BJ (cell line): ENCODE measurements at places on chromosomes 6 and 20. TPM values are rescaled to one million over a fixed set of nuclear protein-coding genes. Genes with fewer than 3 reads are reported as not detected.

DNA sequence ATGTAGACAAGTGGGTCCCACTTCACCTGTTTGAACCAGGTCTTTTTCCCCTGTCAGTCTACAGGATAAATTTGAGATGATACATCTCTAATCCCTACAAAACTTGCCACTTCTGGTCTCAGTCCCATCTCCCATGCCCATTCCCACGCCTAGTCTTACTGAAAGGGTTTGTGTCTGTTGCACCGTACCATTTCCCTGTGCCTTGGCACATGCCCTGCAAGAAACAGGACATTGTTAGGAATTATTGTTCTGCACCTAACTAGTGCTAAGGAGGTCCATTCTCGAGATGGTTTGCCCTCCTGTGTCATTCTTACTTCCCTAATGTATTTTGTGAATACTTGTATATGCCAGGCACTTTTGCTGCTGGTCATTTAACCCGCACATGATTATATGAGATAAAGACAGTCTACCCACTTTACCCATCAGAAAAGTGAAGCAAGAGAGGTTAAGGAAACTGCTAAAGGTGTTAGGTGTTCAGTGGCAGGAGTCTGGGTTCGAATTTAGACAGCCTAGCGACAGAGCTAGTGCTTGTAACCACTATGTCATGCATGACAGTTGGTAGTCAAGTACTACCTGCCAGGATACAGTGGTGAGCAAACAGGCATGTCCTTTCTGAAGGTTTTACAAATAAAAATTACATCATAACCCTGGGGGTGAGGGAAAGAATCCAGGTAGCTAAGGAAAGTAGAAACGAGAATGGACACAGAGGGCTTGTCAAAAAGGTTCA is 12.7 kb downstream of the FAM217A start:
- no peak for DNase-seq

The RCAN2 gene
- polyA plus RNA-seq = 5.9 and 7.4 TPM in 2 replicates

DNA sequence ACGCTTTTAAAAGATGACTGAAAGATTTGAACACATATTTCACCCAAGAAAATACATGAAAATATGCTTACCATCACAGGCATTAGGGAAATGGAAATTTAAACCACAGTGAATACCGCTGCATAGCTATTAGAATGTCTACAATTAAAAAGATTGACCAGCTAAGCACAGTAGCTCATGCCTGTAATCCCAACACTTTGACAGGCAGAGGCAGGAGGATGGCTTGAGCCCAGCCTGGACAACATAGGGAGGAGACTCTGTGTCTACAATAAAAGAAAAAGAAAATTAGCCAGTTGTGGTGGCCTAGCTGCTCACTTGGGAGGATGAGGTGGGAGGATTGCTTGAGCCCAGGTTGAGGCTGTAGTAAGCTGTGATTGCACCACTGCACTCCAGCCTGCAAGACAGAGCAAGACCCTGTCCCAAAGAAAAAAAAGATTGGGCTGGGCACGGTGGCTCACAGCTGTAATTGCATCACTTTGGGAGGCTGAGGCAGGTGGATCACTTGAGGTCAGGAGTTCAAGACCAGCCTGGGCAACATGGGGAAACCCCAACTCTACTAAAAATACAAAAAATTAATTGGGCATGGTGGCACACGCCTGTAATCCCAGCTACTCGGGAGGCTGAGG is 163.7 kb upstream of the AKAP12 start:
- DNase-seq = no peak

The CDSN gene
- not detected in 2 replicates for polyA plus RNA-seq

DNA sequence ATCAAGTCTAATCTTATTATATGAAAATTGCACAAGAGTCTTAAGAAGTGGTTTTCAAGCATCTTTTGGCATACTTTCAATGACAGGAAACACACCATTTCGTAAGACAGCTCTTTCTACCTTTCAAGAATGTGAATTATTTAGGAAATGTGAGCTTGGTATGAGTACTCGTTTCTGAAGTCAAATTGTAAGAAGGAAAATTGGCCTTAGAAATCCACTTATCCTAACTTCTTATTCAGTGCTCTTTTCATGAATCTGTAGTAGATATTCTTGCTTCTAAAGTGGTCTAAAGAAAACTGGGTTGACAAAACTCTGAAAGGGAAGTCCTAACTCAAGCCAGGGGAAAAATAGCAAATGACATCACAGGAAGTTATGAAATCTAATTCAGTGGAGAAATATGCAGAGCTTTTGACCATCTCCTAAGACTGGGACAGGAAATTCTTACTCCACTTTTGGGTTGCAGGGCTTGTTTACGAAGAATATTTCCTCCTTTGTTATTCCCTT is 38.5 kb upstream of the OGFRL1 start:
- DNase-seq = peak; percentile 63

- no peak for DNase-seq
Measured at GRCh38 chr6:25136854-25137253, 142.3 kb upstream of the CARMIL1 start.

The C6orf132 gene
- polyA plus RNA-seq = 0.51 and 0.70 TPM in 2 replicates

DNA sequence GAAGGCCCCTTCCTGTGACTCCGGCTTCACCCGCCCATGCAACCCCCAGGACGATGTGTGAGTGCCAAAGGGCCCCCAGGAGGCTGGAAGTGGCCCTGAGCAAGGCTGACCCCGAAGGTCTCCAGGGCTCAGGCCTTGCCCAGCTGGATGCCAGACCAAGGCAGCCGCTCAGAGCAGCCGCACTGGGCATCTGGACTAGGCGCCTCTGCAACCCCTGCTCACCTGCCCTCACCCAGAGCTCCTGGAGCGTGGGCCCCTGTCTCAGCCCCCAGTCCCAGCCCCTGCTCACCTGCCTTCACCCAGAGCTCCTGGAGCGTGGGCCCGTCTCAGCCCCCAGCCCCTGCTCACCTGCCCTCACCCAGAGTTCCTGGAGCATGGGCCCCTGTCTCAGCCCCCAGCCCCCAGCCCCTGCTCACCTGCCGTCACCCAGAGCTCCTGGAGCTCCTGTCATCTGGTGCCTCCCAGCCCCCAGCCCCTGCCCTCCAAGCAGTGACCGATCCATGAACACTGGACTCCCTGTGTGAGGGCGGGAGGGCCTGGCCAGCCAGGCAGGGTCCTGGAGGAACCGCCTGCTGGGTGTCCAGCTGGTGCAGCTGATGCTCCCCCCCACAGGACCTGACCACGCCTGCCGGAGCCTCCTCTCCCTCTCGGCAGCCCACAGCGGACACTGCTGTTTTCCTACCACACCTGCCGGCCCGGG is 1.1 kb downstream of the SRMS start:
- DNase-seq = no peak
